Jurkat, Clone E6-1 (cell line): ENCODE measurements at places on chromosomes 3 and 15.

GRCh38 chr3:54714035-54714434 is 213.8 kb downstream of the LRTM1 start:
- no peak for DNase-seq

DNA sequence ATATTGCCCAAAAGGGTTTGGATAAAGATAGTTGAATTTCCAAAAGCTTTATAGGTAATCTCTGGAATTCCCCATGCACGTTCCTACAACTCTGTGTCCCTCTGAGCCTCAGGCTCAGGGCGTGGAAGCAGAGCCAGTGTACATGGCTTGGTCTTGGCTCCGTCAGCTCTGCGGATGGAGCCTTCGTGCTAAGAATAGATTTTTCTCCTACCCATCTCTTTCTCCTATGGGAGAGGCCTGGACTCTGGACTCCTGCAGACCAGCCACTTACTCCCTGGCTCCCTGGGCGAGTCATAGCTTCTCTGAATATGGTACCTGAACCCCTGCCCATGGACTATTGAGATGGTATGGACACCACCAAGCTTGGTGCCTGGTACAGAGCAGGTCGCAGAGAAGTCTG is 99.9 kb downstream of the EEFSEC start:
- no peak for DNase-seq

DNA sequence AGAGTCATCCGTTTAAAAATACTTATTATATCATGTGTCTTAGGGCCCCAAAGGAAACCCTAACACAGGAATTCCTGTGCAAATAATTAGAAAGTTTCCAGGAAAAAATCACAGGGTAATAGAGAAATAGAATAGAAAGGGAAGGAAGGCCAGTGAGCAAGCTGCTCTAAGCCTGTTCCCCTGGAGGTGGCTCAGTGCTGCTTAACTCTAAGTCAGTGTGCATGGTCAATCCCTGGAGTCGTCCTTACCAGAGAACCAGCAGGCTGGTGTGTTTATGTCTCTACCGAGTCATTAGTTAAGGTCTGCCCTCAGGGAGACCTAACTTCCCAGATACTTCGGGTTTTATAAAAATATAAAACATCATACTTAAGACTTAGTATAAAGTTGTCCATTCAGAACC is 21.0 kb upstream of the MCF2L2 start:
- DNase-seq = no peak

GRCh38 chr3:155370764-155371503 is 77.5 kb upstream of the STRIT1 start:
- no peak for DNase-seq

DNA sequence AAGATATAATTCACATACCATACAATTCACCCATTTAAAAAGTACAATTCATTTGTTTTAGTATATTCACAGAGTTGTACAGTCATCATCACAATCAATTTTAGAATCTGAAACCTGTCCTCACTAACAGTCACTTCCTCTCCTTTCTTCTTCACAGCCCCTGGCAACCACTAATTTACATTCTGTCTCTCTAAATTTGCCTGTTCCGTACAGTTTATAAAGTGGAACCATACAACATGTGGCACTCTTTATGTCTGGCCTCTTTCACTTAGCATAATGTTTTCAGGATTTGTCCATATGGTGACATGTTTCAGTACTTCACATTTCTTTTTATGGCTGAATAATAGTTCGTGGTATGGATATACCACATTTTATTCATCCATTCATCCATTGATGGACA is 22.7 kb downstream of the ERICH6 start:
- peak; percentile 70 for DNase-seq

- DNase-seq = no peak
Measured at GRCh38 chr3:42115946-42116345, 24.8 kb downstream of the TRAK1 start.

- DNase-seq = no peak
Measured at GRCh38 chr3:126704494-126705214, 614 bp downstream of the CHCHD6 start.
